ENCODE measurements at places on chromosomes 6 and 20.

DNA sequence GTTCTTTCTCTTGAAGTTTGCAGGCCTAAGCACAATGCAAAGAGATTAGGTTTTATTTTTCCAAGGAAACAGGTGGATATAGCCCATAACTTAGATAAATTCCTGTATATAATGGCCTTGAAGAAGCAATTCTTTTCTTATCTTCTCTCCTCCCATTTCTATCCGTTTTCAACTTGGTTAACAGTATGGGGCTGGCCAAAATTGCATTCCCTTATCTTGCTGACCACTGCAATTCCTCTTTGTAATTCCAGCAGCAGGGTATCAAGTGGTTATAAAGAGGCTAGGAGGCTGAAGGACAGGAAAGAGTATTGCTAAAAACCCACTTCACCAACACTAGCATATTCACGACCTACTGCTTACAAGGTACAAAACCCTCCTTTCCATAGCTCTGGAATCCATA, 643.5 kb upstream of the ID4 start:
- no peak for DNase-seq

DNA sequence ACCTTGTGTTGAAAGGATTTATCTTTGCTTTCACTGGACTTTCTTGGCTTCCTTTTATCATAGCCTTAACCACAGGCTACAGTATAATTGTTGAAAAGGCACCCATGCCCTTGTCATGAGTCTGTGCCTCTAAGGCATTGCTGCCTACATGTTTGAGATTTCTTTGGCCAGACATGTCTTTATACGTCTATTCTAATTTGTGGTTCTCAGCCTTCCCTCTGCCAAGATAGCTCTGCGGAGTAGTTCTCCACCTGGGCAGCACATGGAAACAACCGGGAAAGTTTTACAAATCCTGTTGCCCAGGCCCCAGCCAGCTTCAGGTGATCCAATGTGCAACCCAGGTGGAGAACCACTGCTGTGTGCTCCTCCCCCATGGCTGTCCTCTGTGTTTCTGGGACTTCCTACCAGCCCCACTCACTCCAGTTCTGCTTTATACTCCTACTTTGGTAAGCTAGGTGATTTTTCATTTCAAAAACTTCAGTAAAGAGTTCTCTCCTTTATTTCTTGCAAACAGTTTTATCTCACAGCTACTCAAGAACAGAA, 159.6 kb upstream of the MYLIP start:
- DNase-seq = no peak

- no peak for DNase-seq
Measured at GRCh38 chr20:17556837-17557674, 12.8 kb upstream of the DSTN start.

GRCh38 chr6:170271771-170272314, 19.0 kb downstream of the DLL1 start:
- peak; percentile 67 for DNase-seq

DNA sequence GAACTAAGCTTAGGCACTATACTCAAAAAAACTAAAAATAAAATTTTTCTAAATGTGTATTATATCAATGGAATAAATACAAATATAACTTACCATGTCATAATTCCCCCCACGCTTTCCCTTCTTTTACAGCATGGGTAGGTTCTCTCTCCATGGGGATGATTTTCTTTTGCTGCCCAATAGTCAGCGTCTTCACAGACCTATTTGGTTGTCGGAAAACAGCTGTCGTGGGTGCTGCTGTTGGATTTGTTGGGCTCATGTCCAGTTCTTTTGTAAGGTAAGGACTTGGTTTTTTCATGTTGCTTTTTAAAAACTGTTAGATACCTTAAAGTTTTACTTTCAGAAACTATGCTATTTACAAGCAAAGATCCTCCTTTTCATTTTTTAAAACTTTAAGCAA, 85.3 kb downstream of the SLC16A10 start:
- no peak for DNase-seq

DNA sequence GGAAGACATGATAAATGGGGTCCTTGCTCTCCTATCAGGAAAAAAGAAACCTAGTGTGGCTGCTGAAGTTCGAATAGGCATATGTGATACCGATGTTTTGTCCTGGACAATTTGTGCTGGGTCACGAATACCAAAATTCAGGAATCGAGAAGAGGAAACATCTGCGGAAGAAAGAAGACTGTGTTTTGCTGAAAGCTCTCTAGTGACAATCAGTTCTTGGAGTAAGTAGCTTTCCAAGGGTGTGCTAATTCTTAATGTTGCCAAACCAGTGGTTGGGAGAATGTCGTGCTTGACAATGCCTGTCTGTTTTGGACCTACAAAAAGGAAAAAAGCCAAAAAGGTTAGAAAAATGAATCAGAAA, 956.1 kb downstream of the PHF3 start:
- no peak for DNase-seq

GRCh38 chr6:3117912-3118352, 579 bp upstream of the BPHL start:
- no peak for DNase-seq

- DNase-seq = no peak
Measured at GRCh38 chr6:105940990-105941389, 145.1 kb upstream of the PRDM1 start.

All from stimulated activated CD4-positive, alpha-beta T cell treated with anti-CD3 and anti-CD28 coated beads, Interleukin-2, amount 100 ng/mL, for 4 hours (primary cell).